Parietal lobe (tissue), 2 donors: ENCODE measurements at places on chromosomes 6 and 20. TPM values are rescaled to one million over a fixed set of nuclear protein-coding genes. Genes with fewer than 3 reads are reported as not detected.

The VSTM2L gene
- 50.7 TPM for total RNA-seq

The OLIG3 gene
- not detected for total RNA-seq

The CLPSL1 gene
- total RNA-seq = not detected

The SLA2 gene
- total RNA-seq = 0.31 TPM

The TENT5A gene
- total RNA-seq = 2.2 TPM

The GPR6 gene
- 1.3 TPM for total RNA-seq

The VGLL2 gene
- not detected for total RNA-seq

The CNR1 gene
- 344 TPM for total RNA-seq

The CLDN20 gene
- total RNA-seq = not detected

The FNDC11 gene
- 4.1 TPM for total RNA-seq

The SLC24A3 gene
- 16.0 TPM for total RNA-seq

The FAM209B gene
- not detected for total RNA-seq

The EMILIN3 gene
- total RNA-seq = 3.1 TPM
